Activated CD4-positive, alpha-beta T cell treated with anti-CD3 and anti-CD28 coated beads, Interleukin-2, amount 50 U/mL, for 48 hours (primary cell): ENCODE measurements at places on chromosomes 3 and 15.

- DNase-seq: no peak
These were observed 439.7 kb downstream of the NTRK3 start for GRCh38 chr15:87816811-87817210.

- no peak for DNase-seq
These were observed 300.3 kb upstream of the CBLB start for GRCh38 chr3:106168962-106169750.

- DNase-seq: no peak
These were observed 1.1 kb upstream of the KPNA4 start for GRCh38 chr3:160566499-160566898.

DNA sequence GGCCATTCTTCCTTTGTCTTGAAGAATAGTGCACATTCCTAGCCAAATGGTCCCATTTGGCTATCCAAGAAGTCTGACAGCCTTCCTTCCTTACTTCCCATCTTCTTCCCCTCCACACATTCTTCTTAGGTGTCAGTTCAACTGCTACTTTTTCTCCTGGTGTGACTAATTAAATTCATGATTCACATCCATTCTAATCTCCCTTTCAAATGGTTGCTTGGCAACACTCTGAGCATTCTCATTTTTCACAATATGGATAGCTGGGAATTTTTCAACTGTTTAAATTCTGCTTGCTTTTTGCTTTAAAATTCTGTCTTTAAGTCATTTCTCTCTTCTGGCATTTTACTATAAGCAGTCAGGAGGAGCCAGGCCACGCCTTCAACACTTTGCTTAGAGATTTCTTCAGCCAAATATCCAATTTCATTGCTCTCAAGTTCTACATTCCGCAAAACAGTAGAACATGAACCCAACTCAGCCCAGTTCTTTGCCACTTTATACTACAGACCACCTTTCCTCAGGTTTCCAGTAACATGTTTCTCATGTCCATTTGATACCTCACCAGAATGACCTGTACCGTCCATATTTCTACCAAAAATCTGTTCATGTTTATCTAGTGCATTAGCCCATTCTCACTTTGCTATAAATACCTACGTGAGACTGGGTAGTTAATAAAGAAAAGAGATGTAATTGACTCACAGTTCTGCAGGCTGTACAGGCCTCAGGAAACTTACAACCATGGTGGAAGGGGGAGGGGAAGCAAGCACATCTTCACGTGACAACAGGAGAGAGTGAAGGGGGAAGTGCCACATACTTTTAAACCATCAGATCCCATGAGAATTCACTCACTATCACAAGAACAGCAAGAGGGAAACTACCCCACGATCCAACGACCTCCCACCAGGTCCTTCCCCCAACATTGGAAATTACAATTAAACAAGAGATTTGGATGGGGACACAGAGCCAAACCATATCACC lies 31.9 kb upstream of the MCF2L2 start:
- DNase-seq: no peak

DNA sequence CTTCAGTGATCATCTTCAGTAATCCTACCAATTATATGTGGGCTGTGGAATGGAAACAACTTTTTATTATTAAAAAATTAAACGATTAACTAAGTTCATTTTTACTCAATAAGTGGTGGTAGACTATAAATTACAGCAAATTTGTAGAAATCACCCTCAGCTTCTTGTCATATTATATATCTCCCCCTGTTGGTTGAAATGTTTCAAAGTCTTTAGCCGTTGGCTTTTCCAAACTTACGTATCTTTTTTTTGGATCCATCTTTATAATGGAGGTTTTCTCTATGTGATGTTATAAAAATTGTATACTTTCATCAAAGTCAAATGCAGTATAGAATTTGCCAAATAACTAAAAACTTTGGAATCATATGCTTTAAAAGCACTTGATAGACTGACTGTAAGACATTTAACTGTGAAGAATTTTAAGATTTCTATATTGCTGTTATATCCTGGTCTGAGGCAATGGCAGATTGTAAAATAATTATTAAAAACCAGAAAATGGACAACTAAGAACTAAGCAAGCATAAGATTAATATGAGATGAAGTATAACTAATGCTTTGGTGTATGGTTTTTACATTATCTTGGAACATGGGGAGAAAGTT lies 44.7 kb downstream of the ATP11B start:
- no peak for DNase-seq

- DNase-seq: no peak
These were observed 117.9 kb upstream of the RGMA start for GRCh38 chr15:93206893-93207292.

DNA sequence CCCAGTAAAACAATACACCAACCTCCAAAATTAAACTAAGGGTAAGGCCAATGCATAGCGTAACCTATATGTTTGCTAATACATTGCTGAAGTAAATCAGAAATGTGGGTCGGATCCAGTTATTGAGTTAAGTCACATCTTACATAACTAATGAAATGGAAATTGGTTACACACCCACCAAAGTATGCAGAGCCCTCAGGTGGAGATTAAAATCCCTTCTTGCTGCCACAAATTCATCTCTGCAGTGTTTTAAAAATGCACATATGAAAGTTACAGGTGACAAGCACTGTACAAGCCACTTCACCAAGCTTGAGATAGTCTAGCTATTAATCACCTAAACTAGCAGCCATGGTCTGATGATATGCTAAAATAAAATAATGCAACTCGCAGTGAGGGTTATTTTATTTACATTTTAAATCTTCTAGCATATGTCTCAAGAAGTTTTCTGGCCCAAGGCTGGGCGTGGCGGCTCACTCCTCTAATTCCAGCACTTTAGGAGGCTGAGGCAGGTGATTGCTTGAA lies 130.6 kb downstream of the AQP9 start:
- DNase-seq: no peak

- no peak for DNase-seq
These were observed 31.7 kb downstream of the UQCC5 start for GRCh38 chr3:52568069-52568468.

DNA sequence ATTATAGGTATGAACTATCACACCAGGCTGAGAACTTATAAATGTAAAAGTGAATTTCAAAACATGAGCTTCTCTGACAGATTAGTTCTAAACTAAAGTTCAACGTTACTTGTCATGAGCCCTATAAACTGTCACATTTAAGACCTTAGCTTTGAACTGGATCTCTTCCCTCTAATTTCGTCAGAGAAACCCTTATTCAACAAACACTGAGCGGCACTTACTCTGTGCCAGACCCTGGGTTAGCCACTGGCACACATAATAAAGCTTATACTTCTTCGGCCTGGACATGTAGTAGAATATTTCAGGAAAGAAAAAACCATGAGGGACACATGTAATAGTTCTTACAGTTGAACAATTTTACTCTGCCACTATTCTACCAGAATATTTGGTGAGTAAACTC lies 5.6 kb downstream of the PCYT1A start:
- no peak for DNase-seq

DNA sequence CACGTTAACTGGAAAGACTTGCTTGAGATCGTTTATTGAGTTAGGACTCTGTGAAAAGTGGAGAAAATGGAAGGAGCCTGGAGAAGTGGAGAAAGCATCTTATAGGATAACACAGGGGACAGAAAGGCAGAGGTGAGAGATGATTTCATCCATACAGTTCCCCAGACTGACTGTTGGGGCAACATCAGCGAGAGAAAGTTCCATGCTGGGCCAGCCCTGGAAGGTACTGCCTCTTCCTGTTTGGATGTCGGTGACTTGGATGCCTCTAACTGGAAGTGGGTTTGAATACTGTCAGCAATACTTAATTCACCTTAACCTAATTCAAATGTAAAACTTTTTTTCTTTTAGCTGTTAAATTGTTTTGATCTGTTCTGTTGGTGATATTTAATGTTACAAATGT lies 32.3 kb downstream of the ATP13A5 start:
- DNase-seq: no peak

- DNase-seq: no peak
These were observed 48.2 kb downstream of the WWTR1 start for GRCh38 chr3:149609595-149609994.
